GM19239 (cell line): ENCODE measurements at places on chromosomes 1 and 21.

DNA sequence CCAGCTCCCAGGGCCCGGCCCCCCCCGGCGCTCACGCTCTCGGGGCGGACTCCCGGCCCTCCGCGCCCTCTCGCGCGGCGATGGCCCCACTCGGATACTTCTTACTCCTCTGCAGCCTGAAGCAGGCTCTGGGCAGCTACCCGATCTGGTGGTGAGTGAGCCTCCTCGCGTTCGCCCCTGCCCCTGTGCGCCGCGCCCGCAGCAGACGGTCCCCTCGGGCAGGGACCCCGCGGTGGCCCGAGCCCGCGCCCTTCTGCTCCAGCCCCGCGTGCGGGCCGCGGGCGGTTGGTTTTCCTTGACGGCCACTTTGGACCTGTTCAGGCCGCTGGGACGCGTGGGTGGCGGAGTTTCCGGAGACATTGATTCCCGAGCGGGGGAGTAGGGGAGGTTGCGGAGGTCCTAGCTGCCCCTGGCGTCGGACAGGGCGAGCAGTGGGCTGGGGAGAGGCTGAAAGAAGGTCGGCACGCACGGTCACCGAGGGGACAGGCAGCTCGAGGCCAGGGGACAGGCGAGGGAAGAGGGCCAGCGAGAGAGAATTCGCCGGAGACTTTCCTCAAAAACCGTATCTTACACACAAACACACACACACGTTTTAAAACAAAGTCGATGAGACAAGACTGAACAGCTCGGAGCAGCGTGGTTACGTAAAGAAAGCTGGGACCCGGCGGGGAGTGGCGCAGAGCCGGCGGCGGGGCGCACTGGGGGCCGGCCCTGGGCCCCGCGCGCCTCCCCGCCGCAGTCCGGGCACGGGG is 427 bp downstream of the WNT3A start:
- no peak for DNase-seq

- no peak for DNase-seq
Measured at GRCh38 chr1:109539676-109540075, at the start of gene GPR61. TSS of gene GPR61 (plus strand) at chr1:109539872. CDS start at chr1:109543023, 3,151 bp downstream.

GRCh38 chr1:8395433-8395866 is 77.5 kb downstream of the SLC45A1 start:
- DNase-seq = no peak

GRCh38 chr21:39869141-39869818 is 2.0 kb downstream of the PCP4 start:
- no peak for DNase-seq

DNA sequence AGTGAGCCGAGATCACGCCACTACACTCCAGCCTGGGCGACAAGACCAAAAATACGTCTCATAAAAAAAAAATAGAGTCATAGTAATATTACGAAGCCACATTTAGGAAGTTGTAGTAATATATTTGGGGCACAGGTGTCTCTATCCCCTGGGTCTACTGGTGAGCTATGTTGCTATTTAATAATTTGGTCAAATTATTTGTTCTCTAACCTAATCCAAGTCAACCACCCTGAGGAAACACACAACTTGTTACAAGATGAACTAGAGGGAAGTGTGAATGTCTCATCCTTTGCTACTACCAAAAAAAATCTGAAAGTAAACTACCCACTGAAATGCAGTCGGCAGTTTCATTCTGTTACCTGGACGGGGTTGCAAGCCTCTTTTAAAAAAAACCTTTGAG is 35.3 kb downstream of the RGS8 start:
- peak; percentile 19 for DNase-seq
